ENCODE measurements at places on chromosomes 1 and 21. TPM values are rescaled to one million over a fixed set of nuclear protein-coding genes. Genes with fewer than 3 reads are reported as not detected.

DNA sequence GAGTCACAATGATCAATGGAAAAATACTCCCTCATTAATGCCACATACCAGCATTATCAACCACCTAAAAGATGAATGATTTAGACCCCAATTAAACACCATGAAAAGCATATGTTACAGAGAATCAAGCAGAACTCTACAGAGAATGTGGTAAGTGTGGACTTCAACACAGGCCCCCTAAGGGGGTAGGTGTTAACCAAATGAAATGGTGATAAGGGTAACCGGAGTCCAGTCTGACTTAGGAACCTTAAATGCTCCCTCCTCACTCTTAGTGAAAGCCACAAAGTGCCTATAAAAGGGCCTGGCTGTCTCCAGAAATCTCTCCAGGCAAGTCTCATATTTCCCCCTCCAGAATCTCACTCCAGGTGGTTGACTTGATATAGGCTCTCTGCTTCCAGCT lies 149.2 kb upstream of the FOXD3 start:
- no peak for DNase-seq

DNA sequence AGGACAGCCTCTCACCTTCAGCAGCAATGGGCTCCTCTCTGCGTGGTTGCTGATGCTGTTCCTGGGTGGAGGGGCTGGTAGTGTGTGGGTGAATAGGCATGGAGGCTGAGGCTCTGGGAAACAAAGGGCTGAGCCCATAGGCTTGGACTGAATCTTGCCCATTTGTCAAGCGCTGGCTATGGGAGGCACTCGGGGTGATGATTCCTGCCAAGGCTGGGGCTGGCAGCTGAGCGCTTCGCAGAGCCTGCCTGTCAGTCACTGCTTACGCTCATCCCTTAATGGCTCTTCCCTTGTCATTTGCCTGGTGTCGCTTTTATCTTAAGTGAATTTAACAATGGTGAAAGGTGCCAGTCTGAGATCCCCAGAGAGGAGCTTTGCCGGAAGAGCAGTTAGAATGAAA lies 353.3 kb downstream of the PBX1 start:
- DNase-seq: no peak

GRCh38 chr1:92502247-92502646 lies 15.5 kb upstream of the GFI1 start:
- DNase-seq: no peak

Gene SPRR2E
- total RNA-seq: not detected

DNA sequence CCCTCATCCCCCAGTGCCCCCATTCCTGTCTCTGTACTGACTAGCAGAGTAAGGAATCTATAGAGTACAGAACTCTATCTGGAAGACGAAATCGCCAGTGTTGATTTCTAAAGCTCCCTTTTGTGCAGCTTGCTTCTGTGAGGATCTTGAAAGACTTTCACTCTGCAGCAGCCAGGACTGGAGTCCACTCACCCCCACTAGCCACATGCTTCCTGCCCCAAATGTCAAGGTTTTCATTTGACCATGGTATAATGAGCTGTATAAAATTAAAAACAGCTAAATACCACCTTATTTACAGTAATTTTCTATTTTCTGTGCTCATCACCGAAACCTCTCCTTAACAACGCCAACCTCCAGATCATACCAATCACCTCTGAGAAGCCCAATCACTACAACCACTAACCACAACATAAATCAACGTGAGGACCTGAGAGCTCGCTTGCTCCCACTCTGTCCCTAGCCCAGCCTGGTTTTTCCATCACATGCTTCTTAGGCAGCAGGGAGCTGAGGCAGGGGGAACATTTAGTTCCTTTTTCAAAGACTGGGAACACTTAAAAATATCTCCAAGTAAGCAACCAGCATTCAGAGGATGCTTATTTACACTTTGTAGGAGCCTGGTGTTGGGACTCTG lies 56.1 kb upstream of the IRF2BP2 start:
- DNase-seq: no peak

Data from prostate gland (tissue), 2 donors.